ENCODE measurements at places on chromosomes 1 and 21.

DNA sequence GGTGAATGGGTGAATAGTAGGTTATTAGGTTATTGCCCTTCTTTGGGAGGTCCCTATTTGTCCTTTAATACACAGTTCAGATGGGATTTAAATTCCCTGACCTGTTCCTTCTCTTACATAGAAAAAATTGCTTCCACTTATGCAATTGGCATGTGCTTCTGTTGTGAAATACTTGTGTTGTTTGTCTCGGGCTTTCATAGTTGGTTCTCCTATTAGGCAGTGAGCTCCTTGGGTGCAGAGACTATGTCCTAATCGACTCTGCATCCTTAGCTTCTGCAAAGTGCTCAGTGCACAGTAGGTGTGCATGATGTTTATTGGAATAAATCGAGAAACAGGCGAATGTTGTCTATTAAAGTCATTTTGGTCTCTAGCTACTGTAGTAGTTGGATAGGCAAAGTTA is 1.3 kb upstream of the PDE4B start:
- DNase-seq = no peak

DNA sequence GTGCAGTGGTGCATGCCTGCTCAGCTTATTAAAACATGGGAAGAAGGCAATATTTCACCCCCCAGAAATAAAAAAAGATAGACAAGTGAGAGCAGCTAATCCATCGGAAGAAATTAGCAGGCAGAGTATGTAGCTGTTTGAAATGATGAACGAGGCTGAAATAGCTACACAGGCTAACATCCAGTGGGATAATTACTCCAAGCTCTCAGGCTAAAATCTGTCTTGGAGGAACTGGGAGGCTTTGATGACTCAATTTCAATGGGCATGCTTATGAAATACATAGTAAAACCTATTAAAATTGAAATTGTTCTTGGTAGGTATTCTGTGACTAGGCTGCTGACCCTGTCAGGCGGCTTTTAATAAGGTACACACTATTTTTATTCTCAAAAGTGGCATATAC is 84.1 kb upstream of the RRP15 start:
- no peak for DNase-seq

- no peak for DNase-seq
Measured at GRCh38 chr1:158203693-158204457, 23.2 kb downstream of the CD1D start.

DNA sequence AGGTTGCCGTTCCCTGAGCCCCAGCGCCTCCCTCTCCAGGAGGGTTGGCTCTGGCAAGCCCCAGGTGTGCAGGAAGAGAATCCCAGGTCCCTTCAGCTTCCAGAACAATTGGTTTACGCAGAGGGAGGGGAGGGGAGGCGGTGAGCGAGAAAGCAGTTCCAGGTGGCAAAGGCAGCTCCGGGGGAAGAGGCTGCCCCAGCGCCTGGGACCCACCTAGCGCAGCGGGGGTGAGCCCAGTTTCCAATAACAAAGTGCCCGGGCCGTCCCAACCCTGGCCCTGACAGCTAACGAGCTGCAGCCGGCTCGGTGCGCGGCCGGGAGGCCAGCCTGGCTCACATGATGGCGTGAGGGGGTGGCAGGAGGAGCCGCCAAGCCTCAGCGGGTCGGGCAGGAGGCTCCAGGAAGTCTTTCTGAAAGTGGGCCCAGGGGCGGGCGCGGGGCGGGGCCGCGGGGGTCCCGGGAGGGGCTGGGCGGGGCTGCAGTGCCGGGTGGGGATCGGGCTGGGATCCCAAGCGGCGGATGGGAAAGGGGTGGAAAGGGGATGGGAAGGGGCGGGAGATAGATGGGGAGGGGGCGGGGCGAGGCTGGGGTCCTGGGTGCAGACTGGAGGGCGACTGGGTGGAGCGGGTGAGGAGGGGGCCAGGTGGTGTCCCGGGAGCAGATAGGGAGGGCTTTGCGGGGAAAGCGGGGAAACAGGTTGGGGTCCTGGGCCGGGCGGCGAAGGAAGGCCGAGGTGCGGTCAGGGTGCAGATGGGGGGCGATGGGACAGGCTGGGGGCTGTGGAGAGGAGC is 22.8 kb downstream of the DHRS3 start:
- no peak for DNase-seq

DNA sequence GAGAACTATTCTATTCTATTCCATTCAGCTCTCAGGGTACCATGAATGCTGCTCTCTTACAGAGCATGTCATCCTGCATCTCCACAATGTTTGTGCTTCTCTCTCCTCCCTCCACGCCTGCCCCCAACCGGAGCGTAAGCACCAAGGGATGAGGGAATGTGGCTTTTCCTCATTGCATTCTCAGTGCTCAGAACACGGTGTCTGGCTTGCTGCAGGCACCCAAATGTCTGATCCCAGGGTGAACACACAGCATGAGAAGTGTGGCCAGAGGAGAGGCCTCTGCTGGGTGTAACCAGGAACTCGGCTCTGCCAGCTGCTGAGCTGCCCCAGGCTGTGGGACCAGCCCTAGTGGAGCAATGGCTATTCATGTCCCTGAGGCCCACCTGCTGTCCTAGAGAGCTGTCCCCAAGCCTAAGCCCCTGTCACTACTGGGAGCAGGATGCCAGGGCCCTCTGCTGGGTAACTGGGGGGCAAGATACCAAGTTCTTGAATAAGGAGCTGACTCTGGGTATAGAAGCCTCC is 38.3 kb downstream of the OLFML2B start:
- no peak for DNase-seq

GRCh38 chr1:112532064-112532463 is 23.3 kb downstream of the WNT2B start:
- DNase-seq = no peak

GRCh38 chr1:31688233-31688918 is 15.4 kb downstream of the COL16A1 start:
- DNase-seq = no peak

DNA sequence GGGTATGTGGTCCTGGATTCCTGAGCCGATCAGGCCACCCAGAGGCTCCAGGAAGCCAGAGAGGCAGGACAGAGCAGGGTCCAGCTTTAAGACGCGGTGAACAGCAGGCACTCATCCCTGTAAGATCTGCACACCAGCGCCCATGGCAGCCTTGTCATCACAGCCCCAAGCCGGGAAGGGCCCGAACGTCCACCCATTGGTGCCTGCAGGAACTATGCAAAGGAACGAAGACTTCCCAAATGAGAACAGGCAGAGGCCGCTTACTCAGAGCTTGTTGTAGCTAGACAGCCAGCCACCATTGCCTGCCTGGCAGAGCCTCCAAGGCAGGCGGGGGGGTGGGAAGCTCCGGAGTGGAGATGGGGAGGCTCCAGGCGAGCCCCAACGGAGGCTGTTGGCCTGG is 12.1 kb upstream of the ARHGEF16 start:
- no peak for DNase-seq

DNA sequence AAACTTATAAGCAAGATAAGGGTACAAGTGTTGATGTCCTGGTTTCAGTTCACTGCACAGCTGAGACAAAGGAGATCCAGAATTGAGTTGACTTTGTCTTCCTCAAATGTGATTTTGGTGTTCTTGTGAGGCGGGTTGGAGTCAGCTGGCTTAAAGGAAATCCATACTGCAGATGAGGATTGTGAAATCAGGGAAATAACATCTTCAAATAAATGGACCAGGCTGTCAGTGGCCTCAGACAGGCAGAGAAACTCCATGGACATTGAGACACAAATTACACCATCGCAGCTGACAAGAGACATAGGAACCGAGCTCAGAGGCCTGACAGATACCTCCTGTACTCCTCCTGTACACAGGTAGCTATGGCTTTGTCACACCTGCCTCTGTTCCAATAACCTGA is 27.0 kb upstream of the REG4 start:
- DNase-seq = no peak

GRCh38 chr1:104358086-104358485 is 608.4 kb downstream of the AMY1C start:
- no peak for DNase-seq

- DNase-seq = no peak
Measured at GRCh38 chr21:38824124-38824822, 18.5 kb downstream of the ETS2 start.

- no peak for DNase-seq
Measured at GRCh38 chr1:160580221-160580812, 1.0 kb upstream of the CD84 start.

DNA sequence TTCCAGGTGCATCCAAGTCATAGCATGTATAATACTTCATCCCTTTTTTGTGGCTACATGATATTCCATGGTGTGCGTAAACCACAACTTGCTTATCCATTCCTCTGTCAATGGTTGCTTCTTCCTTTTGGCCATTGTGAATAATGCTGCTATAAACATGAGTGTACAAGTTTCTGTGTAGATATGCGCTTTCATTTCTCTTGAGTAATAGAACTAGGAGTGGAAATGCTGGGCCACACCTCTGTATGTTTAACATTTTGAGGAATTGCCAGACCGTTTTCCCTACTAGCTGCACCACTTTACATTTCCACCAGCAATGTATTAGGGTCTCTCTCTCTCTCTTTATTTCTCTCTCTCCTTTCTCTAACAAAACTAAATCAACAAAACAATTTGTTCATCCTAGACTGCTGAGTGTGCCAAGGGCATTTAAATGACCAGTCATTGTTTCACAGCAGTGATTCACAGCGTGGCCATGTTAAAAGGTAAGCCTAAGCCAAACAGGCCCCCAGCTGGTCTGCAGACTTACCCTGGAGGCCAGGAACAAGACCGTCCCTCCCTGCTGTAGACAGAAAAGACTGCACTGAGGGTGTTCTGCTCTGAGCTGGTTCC is 53.2 kb upstream of the LYST start:
- DNase-seq = no peak

GRCh38 chr1:116033322-116033721 is 57.0 kb downstream of the SLC22A15 start:
- DNase-seq = no peak

DNA sequence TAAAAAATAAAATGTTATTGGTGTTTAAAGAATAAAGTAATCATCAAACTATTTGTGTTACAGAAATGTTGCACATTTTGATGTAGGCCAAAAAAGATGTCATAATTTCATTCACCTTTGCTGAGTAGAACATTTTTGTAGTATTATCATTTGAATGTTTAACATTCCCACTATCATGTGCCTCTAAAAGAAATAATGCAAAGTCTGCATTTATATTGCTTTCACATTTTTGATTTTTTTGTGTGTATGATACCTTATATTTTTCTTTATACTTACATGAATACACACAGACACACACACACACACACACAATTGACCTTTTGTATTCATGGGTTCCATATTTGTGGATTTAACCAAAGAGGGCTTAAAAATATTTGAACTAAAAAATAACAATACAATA is 544.2 kb upstream of the ZRANB2 start:
- DNase-seq = no peak

- no peak for DNase-seq
Measured at GRCh38 chr1:41184446-41184845, 57.7 kb downstream of the SCMH1 start.

All from stimulated activated CD8-positive, alpha-beta memory T cell treated with anti-CD3 and anti-CD28 coated beads, Interleukin-12 subunit alpha, Interleukin-12 subunit beta, amount 100 ng/mL, for 1 hour (primary cell).